ENCODE measurements at places on chromosomes 2 and 18. TPM values are rescaled to one million over a fixed set of nuclear protein-coding genes. Genes with fewer than 3 reads are reported as not detected.

ECEL1 gene
- 4.6 TPM for total RNA-seq

AGXT gene
- total RNA-seq, result not detected

SERPINB10 gene
- total RNA-seq, result not detected

IL36B gene
- not detected for total RNA-seq

DNAJC5G gene
- total RNA-seq, result 0.45 TPM

KIAA2012 gene
- 0.62 TPM for total RNA-seq

ATP6V1C2 gene
- 0.27 TPM for total RNA-seq

GAD1 gene
- total RNA-seq, result 10.5 TPM

FSHR gene
- 2.4 TPM for total RNA-seq

B3GNT7 gene
- 33.2 TPM for total RNA-seq
